ENCODE measurements at places on chromosomes 2 and 18. TPM values are rescaled to one million over a fixed set of nuclear protein-coding genes. Genes with fewer than 3 reads are reported as not detected.

BMP10 gene
- total RNA-seq = not detected

DNA sequence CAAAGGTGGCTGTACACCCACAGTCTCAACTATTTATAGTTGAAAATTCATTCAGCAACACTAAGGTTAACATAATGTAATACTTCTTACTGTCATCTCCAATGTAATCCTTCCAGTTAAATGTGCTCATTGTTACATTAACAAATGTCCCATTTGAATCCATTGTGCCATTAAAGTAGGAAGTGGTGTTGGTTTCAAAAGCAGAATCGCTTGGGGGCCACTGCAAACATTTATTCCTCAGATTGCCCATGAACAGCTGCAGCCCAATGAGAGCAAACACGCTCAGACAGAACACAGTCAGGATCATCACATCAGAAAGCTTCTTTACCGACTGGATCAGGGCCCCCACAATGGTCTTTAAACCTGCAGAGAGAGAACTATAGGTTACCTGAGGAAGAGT, 41.4 kb downstream of the SCN3A start:
- no peak for DNase-seq

DNA sequence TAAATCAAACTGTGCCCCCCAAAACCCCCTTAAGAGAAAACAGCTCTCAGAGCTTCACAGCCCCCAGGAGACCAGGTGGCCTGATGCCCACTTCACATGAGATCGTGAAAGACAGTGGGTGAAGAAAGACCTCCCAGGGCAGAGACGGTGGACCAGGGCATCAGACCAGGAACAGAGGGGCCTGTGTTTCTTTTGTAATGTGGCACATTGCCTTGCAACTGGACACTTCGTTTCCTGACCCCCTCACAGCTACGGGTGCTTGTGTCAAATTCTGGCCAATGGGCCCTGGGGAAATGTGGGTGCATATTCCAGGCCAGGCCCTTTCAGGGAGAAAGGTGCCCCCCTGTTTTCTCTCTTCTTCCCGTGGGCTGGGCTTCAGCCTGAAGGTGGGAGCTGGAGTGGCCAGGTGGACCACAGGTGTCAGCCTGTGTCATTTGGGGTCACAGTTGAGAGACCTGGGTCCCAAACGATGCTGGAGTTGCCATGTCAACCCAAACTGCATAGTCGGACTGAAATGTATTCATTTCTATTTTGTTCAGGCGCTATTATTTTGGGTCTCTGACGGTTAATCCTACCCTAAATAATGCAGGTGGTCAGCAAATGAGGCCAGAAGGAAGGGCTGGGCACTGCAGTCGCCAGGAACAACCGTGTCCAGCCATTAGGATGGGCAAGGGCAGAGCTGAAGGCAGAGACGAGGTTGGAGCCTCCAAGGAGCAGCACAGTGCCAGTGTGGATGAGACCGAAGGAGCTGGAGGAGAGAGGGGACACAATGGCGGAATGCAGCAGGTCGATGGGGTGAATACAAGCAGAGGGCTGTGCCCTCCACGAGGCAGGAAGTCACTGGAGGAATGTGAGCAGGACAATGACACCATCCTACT, 338.2 kb downstream of the EIPR1 start:
- DNase-seq = no peak

TRIM54 gene
- total RNA-seq = 1.2 TPM

DNA sequence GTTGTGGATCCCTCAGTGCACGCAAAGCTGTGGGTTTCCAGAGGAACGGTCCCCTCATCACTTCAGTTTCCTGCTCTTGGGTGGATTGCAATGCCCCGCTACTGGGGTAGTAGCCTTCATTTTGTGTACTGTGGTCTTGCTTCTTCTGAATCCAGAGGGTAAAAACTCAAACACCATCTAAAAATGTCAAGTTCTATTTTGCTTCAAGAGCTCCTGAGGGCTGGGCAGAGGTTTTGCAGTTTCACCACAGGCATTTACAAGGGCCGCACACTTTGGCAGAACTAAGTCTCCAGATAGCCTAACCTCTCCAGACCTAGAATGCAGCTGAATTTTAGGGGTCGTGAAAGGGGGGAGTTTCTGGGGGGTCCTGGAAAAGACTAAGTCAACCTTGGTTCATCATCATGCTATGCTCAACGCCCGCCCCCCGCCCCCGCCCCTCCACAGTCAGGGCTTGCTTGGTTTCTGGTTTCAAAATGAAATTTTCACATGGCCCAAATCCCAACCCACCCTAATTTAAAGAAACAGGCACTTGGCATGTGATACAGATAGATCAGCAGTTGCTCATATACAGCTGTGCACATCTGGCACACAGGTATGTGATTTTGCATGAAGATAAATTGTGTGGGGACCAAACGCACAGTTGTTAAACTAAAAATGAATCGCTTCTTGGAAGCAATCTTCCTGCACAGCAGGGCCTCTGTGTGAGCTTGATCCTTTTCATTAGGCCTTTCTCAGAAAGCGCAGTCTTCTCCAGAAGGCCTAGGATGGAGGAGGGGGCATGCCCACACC, 329.6 kb downstream of the OSR1 start:
- DNase-seq = no peak

SKA1 gene
- 1.4 TPM for total RNA-seq

LONRF2 gene
- not detected for total RNA-seq
